ENCODE measurements at places on chromosomes 6 and 20.

DNA sequence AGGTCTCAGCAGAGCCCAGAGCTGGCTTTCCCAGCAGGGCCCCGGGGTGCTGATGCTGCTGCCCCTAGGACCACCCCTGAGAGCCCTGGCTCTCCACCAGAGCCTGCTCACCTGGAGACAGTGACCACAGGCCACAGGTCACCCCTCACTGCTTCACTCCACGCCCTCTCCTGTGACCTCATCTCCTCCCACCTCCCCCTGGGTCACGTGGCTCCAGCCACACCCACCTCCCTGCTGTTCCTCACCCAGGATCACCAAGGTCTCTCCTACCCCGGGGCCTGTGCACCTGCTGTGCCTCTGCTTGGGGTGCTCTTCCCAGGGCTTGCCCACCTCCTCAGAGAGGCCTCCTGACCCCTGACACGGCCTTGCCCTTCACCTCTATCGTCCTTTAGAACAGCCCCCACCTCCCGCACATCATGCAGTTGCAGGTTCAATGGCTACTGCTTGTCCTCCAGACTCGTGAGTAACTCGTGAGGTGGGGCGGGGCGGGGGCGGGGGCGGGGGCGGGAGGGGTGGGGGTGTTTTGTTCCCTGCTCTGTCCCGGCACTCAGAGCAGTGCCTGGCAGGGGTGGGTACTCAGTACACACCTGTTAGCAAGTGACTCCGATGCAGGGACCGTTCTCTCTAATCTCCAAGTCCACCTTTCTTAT, 468.0 kb downstream of the PREX1 start:
- no peak for DNase-seq

DNA sequence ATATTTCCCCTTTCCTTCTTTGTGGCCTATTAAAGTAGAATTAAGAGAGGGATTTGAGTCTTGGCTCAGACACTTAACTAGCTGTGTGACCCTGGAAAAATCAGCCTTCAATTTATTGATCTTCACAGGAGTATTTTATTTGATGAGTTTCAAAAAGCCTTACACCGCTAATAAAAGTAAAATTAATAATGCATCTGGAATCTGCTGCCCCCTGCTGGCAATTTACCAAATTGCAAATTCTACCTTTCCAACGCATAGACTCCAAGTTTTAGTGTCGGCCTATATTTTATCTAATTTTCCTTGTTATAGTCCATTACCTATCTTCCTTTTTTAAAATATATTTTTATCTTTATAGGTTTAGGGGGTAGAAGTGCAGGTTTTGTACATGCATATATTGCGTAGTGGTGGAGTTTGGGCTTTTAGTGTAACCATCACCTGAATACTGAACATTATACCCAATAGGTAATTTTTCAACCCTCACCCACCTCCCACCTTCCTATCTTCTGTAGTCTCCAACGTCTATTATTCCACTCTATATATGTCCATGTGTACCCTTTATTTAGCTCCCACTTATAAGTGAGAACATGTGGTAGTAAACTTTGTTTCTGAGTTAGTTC, 46.3 kb downstream of the GOPC start:
- DNase-seq, result no peak

DNA sequence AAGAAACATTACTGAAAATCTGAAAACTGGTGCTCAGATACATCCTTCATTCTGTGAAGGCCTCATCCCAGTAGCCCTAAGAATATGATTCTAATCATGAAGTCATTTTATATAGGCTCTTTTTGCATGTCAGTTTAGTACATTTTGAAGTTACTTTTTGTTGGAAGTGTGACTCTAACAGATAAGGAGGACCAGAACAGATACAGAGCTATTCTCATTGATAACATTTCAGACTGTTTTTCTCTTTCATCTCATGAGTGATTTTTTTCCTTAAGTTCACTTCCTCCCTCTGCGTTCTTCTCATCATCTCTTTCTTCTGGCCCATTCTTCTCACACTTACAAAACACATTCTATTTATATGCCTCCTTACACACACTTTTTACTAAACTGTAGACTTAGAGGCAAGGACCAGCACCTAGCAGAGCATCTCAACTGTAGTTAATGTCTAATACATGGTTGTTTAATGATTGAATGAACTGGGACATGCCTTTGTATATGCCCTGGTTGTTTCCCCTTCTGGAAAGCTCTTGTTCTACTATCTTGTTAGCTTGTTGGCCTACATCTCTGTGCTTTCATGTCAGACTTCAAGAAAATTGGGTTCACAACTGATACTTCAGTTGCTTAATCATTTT, 8.7 kb downstream of the CTNNBL1 start:
- DNase-seq, result no peak

DNA sequence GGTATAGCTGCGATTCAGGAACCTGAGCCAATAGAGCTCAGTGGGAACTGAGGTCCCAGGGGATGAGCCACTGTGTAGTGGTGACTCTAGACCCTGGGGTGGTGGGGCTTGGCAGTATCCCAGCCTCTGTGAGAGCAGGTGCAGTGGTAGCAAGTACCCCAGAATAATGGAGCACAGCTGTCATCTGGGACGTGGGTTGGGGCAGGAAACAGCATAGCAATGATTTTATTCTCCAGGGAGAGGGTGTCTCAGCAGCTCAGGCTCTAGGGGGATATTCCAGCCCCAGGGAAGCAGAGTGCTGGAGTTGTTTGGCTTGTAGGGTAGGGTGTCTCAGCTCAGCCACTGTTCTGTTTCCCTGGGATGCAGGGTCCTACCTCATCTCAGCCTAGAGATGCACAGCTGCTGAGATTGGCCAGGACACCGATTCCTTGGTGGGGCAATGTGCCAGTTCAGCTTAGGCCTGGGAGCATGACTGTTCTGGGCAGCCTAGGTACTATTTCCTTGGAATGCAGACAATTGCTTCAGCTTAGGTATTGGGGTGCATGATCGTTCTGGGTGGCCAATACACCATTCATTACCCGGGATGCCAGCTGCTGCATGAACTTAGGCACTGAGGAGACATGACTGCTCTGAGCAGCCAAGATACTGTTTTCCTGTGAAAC, 34.0 kb upstream of the NUP153 start:
- no peak for DNase-seq

- DNase-seq, result no peak
Measured at GRCh38 chr6:104431096-104431495, 428.6 kb downstream of the HACE1 start.

GRCh38 chr20:8557711-8558110, 425.6 kb downstream of the PLCB1 start:
- DNase-seq, result no peak

- DNase-seq, result no peak
Measured at GRCh38 chr6:151549790-151550189, 56.0 kb downstream of the CCDC170 start.

DNA sequence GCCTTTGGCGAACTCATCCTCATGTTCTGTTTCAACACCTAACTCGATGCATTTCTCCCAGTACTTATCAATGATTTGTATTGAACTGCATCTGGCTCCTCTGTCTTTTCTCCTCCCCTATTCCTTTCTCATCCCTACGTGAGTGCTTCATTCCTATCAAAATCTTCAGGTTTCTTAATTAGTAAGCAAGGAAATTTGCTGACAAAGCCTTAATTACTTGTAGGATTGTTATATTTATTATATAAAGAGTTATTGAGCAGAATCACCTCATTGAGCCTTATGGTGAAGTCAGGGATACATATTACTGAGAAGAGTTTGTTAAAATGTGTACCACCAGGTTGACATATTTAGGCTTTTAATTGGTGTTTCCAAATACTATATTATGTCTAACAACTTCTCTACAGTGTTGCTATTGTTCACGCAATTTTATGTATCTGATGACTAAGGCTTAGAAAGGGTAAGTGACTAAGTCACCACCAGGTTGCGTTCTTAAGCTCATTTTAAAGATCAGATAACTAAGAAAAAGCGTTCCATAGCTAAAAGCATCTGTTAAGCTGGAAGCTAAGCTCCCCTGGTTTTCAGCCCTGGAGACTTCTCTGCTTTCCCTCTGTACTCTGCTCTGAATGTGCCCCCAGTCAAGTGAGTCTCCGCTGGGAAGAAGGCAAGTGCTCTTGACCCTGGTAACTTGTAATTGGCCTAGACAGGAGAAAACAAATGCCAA, 18.9 kb downstream of the SCGN start:
- no peak for DNase-seq

DNA sequence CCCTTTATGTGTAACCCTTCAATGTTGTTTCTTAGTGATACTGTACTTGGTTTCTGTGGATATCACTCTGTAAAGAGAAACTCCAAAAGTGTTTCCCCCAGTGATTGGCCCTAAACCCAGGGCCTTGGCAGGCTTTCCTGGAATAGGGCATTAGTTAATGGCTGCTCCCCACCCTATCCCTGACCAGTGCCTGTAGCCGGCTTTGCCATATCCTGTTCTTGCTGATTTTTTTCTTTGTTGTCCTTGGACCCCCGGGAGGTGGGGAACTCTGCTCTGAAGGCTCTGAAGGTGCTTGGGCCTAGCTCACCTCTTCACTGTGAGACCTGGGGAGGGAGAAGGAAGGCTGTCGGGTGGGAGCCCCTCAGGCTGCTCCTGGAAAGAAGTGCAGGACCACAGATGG, 120.1 kb downstream of the TCP11 start:
- no peak for DNase-seq

DNA sequence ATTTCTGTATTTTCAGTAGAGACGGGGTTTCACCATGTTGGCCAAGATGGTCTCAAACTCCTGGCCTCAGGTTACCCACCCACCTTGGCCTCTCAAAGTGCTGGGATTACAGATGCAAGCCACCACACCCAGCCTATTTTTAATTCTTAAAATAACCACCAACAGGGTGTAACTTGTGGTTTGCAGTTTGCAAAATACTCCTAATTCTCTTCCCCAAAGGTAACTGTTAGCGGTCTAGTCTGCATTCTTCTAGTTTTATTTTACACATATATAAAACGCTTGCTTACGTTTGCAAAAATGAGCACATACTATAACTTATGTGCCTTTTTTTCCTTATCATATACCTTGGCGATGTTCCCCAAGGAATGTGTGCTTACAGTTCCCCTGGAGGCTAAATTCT, 25.6 kb upstream of the CHMP4B start:
- no peak for DNase-seq

DNA sequence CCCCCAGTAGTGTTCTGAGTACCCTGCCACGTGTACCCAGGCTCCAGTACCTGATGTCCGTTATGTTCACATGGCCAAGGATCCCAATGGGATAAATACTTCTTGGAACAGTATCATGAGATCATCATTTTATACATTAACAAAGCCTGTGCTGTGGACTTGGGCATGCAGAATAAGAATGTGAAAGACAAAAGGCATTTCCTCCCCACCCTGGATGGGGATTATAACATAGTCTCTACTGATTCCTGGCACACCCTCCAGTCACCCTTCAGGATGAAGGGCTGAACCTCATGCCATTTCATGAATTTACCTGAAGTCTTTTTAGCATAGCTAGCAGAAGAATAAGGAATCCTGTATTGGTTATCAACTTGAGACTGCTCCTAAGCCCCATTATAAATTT, 2.8 kb downstream of the TNFRSF21 start:
- DNase-seq, result no peak

DNA sequence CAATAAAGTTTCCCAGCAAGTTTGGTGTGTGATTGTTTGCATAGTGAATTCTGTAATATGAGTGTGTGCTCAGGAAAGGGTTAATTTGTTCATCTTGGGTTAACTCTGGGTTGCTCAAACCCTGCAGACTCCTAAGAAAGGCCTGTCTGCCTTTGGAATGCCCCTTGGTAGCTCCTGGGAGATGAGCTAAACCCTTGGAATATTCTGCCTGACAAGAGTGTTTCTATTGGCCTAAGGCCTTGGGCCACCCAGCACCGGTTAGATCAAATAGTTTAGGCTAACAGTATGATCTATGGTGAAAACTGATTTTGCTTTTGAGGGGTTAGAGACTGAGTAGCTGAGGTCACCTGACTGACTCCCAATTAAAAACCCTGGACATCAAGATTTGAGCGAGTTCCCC, 248.3 kb downstream of the GRM1 start:
- DNase-seq, result no peak

- no peak for DNase-seq
Measured at GRCh38 chr20:57654998-57655808, 35.0 kb upstream of the ZBP1 start.

- DNase-seq, result no peak
Measured at GRCh38 chr6:786946-787763, 94.2 kb upstream of the EXOC2 start.

GRCh38 chr6:163459007-163459406, 44.5 kb downstream of the QKI start:
- no peak for DNase-seq

GRCh38 chr6:167648501-167649278, 178.0 kb upstream of the AFDN start:
- DNase-seq, result no peak

GRCh38 chr6:49675816-49676215, 37.5 kb downstream of the CRISP2 start:
- no peak for DNase-seq

- DNase-seq, result no peak
Measured at GRCh38 chr6:133396233-133396983, 155.3 kb downstream of the EYA4 start.

- no peak for DNase-seq
Measured at GRCh38 chr20:10679269-10679668, 5.5 kb upstream of the JAG1 start.

DNA sequence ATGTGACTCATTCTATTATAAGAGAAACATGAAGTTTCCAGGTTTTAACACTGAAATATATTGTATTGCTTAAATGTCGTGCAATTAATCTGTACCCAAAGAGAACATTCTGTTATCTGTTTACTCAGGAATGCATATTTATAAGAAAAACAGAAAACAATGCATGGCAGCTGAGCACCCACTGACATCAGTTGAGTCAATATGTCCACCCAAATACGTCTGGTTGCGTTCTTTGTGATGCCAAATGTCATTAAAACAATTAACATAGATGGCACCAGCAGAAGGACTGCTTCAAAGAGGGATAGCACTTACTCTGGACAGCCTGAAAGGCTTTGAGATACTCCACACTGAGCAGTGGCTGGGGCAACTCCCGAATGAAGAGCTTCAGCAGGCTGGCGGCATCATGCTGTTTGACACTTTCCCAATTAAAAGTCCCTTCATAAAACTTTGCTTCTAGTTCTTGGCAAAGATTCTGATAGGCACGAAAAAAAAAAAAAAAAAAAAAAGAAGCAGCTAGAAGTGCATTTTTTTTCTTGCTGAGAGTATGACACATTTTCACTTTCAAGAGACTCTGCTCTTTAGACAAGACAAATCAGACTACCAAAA, 102.3 kb downstream of the ARHGAP18 start:
- DNase-seq, result no peak

DNA sequence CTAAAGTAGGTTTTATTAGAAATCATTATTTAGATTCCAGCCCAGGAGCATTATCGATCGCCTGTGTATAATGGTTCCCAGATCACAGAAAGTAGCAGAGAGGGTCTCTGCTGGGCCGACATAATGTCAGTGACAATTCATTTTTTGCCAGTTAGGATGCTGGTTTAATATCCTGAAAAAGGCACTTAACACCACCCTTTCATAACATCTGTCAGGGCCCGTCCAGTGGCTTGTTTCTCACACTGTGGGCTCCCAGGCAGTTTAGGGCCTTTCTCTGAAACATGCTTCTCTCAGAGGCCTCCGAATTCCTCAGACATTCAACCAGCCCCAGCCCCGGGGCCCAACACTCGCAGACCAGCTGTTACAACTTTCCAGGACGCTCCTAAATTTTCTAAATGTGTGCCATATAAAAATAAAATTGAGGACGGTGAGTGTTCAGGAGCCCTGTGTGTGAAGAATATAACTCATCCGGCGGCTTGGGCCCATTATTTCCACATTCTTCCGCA, 108.6 kb upstream of the EYA4 start:
- DNase-seq, result no peak
